ENCODE measurements at places on chromosomes 7 and 10. TPM values are rescaled to one million over a fixed set of nuclear protein-coding genes. Genes with fewer than 3 reads are reported as not detected.

- no peak for DNase-seq
Measured at GRCh38 chr10:2575460-2575859, 491.9 kb upstream of the PFKP start.

GRCh38 chr10:19668116-19668515 lies 148.1 kb upstream of the PLXDC2 start:
- DNase-seq = no peak

GRCh38 chr10:132186488-132187429 lies at the start of gene DPYSL4:
DPYSL4 (plus strand) TSS chr10:132186948; CDS start chr10:132187064, 116 bp downstream.
- no peak for DNase-seq

DNA sequence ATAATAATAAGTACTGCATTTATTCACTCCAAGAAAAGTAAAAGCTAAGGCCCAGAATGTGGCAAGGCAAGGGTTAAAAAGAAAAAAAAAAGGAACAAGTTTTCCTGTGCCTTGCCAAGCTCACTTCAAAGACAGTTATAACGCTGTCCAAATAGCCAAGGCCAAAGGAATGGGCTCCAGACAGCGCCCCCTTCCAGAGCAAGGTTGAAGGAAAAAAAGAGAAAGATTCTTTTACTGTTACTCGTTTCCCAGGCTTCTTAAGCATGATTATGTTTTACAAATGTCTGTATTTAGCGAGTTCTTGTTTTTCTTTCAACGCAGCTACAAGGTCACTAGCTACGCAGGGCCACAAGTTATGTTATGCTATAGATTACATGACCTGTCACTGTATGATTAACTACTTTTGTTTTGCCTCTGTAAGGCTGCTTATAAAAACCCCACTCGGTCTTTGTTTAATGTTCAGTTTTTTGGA lies 9.1 kb upstream of the EIF4H start:
- no peak for DNase-seq

Gene CCAR1
- 79.4 TPM for total RNA-seq

Gene DIP2C
- total RNA-seq = 3.9 TPM

Data from T-cell (primary cell).